ENCODE measurements at places on chromosomes 6 and 20.
A peak's percentile ranks its signal among the peaks of the same experiment; 100 is the strongest.

- peak; percentile 42 for DNase-seq
Observed at GRCh38 chr6:43824703-43825064, 54.7 kb downstream of the VEGFA start.

- DNase-seq, result no peak
Observed at GRCh38 chr6:42488129-42488528, 36.4 kb upstream of the TRERF1 start.

DNA sequence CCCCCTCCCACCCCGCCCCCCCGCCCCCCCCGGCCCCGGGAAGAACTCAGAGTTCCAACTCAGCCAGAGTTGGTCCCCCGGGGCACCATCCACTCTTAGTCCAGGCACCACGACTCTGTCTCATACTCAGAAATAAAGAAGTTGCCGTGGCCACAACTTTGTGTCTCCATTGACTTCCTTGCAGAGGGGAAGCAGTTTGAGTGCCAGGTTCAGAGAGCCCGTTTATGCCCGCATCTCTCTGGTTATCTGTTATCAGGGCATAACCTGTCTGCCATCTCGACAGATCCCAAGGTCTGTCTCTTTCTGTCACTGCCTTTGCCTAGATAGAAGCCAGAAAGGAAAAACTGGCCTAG, 605 bp downstream of the CDC5L start:
- no peak for DNase-seq

DNA sequence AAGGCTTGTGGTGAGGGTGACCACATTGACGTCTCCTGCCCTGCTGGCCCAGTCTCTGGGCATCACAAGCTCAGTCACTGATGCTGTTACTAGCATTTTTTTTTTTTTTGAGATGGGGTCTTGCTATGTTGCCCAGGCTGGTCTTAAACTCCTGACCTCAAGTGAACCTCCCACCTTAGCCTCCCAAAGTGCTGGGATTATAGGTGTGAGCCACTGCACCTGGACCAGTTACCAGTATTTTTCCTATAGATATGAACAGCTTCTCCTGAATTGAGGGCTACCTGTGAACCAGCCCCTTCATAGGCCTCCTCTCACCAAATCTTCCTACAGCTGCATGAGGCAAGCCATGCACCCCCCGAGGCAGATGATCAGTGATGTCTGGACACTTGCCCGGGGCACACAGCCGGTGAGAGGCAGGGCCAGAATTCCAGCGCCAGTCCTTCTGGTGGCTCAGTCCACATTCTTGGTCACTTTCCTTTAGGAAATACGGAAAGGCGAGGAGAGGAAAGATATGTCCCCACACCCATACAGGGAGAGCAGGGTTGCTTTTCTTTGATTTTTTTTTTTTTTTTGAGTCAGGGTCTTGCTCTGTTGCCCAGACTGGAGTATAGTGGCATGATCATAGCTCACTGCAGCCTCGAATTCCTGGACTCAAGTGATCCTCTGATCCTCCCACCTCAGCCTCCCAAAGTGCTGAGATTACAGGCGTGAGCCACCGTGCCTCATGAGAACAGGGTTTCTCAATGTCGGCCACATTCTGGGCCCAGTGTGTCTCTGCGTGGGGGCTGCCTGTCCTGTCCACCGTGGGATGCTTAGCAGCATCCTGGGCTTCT, 50.7 kb downstream of the UBE2V1 start:
- no peak for DNase-seq

DNA sequence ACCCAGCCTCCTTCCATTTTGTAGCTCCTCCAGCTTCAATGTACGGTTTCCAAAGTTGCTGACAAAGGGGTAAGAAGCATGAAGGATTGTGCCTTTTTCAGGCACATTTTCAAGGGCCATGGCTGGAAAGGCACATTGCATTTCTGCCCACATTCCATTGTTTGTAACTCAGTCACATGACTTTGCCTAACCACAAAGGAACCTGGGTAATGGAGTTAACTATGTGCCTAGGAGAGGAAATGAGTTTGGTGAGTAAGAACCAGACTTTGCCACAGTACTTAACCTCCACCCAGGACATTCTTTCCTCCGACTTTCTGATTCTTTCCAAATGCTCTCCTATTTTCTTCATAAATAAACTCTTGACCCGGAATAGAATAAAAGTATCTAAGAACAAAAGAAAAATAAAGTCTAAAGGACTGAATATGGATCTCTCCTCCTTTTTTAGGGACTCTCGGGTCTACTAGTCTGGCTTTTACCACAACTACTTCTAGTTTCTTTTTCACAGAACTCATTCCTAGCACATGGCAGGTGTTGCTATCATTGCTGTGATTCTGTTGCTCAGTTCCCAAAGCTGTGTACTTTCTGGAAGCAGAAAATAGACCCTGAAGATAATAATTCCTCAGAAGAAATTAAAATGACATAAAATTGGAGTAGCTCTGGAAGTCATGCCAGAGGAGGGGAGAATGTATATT, 81.5 kb upstream of the ISM1 start:
- DNase-seq, result peak; percentile 25

DNA sequence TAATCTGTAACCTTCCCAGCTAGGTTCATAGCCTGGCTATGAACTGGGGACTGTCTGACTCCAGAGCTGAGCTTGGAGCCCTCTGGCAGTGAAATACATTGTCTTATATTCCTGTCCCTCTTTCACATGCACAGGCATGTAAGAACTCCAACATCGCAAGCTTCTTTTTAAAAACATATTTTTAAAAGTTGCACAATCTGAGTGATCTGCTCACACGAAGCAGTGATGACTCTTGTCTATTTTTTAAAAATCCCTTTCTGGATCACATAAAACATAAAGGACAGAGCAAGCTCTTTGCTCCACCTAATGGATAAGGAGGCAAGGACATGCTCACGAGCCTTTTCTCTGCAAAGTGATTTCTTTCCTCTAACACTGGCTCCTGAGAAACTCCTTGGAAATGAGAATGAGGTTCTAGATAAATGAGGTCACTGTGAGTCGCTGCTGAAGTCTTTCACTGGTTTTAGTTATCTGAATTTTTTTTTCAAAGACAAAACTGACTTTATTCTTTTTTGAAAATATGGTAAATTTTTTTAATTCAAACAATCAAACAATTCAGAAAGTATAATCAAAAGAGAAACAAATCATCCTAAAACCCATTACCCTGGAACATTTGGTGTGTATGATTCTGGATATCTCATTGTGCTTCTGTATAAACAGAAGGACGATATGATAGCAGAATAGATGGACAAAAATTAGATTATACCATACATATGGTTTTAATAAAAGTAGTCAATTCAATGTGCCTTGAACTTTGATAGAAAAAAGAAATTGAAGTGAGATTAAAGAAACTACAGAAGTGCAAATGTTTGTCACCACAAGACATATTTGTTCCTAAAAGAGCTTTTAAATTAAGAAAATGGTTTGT, 30.8 kb downstream of the IL20RA start:
- peak; percentile 70 for DNase-seq

DNA sequence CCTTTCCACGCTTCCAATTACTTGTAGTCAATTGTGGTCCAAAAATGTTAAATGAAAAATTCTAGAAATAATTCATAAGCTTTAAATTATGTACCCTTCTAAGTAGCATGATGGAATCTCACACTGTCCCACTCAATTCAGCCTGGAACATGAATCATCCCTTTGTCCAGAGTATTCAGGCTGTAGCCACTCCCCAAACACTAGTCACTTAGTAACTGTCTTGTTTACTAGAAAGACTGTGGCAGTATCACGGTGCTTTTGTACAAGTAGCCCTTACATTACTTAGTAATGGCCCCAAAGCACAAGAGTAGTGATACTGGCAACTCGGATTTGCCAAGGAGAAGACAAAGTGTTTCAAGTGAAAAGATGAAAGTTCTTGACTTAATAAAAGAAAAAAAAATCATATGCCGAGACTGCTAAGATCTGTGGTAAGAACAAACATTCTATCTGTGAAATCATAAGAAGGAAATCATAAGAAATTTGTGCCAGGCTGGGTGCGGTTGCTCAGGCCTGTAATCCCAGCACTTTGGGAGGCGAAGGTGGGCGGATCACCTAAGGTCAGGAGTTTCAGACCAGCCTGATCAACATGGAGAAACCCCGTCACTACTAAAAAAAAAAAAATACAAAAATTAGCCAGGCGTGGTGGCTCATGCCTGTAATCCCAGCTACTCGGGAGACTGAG, 168.5 kb upstream of the SIM1 start:
- DNase-seq, result peak; percentile 63

GRCh38 chr6:28693033-28693750, 167.5 kb downstream of the GPX5 start:
- peak; percentile 9 for DNase-seq

GRCh38 chr6:74065705-74066104, 369.7 kb downstream of the CD109 start:
- DNase-seq, result no peak

DNA sequence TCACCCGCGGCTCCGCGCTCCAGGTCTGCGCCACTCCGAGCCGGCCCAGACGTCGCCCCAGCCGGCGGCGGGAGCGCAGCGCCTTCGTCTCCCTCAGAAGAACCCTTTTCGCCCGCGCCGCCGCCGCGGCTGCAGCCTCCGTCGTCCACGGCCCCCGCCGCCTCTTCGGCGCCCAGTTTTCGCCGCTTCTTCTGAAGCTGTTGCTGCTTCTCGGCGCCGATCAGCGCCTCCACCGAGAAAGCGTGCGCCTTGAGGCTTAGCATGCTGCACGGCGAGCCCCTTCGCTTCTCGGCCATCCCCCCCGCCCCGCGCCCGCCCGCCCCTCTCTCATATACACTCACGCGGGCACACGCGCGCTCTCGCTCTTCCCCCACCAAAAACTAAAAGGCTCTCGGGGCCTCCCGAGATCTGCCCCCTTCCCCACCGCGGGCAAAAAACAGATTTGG, 489 bp downstream of the TBX18 start:
- no peak for DNase-seq

DNA sequence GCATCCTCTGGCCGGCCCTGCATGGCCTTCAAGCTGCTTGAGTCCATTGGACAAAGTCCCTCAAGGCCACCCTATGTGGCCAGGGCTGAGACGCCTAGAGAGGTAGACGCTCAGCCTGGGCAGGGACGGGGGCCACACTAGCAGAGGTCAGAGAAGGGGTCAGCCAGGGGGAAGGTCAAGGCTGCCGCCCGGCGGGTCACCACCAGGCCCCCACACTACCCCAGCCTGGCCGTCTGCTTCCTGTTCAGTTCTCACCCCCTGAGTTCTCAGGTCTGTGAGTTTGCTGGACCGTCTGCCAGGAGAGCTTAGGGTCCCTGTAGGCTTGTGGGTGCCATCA, 37.3 kb downstream of the NTSR1 start:
- DNase-seq, result no peak

- no peak for DNase-seq
Observed at GRCh38 chr6:151058021-151058733, 181.6 kb upstream of the AKAP12 start.

- DNase-seq, result peak; percentile 24
Observed at GRCh38 chr6:2909718-2910117, 6.6 kb upstream of the SERPINB9 start.

- no peak for DNase-seq
Observed at GRCh38 chr6:52125139-52125538, 37.7 kb upstream of the PKHD1 start.

GRCh38 chr6:124995645-124996325, 33.5 kb downstream of the RNF217 start:
- DNase-seq, result no peak

GRCh38 chr6:147001621-147002020, 202.6 kb upstream of the STXBP5 start:
- DNase-seq, result no peak

DNA sequence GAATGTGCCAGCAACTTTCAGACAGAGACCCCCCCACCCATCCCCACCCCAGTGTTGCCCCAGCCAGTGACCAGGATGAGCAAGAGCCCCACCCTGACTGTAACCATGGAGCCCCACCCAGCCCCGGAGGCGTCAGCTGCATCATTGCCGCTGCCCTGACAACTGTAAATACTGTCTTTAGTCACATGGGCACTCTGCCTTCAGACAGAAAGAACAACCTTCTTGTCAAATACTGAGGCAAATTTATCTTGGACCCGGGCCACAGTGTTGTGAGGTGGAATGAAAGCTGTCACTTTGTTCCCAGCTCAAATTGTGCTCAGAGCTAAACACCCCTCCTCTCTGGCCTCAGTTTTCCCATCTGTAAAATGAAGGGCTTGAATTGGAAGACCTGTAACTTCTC, 23.7 kb downstream of the MOCS3 start:
- peak; percentile 61 for DNase-seq

DNA sequence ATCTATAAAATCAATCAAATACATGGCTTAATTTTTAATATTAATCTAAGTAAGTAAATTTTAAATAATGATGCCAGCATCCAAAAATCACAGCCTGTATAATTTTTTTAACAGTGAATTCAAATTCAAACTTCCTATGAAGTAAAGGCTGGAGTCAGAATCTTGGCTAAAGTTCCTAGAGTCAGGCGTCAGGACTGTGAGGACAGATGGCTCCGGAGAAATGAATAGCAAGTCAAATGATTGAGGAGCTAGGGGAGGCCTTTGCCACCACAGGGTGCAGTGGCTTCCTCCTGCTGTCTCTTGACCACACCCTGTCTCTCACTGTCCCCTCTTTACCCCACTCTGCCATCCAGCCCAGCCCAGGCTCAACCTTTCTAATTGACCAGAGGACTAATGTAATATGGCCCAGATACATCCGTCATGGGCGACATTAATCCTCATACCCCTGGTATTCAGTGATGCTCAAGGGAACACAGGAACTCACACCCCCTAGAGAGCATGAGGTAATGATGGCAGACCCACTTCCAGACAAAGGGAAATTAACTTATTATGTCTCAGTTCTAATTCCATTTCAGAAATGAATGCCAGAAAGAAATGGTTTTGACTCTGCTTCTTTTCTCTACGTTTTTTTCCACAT, 53.4 kb downstream of the OPRM1 start:
- DNase-seq, result no peak

DNA sequence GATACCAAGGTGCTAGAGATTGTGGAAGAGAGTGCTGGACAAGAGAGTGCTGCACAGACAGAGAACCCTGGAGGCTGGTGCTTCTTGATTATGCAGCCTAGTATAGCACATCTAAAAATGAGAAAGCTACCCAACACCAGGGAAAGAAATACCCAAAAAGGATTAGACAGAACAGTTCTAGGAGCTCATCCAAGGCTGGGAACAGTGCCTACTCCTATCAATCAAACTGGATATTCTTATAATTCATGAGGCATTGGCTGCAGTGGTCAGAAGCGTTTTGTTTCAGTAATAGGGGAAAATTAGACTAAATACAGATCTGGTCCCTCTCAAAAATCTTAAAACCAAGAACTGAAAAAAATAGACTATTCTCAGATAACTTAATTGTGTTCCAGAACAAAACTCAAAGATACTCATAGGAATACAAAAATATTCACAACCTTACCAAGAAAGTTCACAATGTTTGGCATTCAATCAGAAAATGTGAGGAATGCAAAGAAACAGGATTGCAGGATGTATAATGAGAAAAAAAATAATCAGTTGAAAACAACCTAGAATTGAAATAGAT, 222.9 kb downstream of the EPHA7 start:
- peak; percentile 19 for DNase-seq

GRCh38 chr6:158150701-158151100, 17.4 kb downstream of the SERAC1 start:
- peak; percentile 74 for DNase-seq

GRCh38 chr6:100166956-100167355, 172.9 kb upstream of the MCHR2 start:
- no peak for DNase-seq

Measured in fibroblast of lung (primary cell).